ENCODE measurements at places on chromosomes 16 and 17.

GRCh38 chr17:1634841-1635650 is 6.4 kb upstream of the SLC43A2 start:
- no peak for DNase-seq

DNA sequence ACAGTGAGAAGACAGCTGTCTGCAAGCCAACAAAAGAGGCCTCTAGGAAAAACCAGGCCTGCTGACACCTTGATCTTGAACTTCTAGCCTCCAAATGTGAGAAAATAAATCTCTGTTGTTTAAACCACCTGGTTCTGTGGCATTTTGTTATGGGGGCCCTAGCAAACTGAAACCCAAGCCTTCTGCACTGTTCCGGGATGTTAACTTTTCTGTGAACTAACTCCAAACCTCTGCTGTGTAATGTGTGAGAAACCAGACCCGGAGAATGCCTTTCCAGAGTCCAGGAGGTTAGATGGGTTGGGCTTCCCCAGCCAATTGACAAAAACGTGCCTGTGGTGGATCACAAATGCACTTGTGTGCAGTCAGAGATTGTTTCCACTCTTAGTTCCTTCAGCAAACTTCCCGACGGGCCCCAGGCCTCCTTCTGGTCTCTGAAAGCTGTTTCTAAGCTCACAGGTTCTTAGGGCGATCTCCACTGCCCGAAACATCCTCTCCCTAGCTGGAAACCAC is 13.6 kb upstream of the GGA2 start:
- no peak for DNase-seq

GRCh38 chr16:11370084-11370931 is 25.0 kb downstream of the RMI2 start:
- no peak for DNase-seq

GRCh38 chr17:2621241-2621640 is 27.8 kb downstream of the PAFAH1B1 start:
- DNase-seq = no peak

DNA sequence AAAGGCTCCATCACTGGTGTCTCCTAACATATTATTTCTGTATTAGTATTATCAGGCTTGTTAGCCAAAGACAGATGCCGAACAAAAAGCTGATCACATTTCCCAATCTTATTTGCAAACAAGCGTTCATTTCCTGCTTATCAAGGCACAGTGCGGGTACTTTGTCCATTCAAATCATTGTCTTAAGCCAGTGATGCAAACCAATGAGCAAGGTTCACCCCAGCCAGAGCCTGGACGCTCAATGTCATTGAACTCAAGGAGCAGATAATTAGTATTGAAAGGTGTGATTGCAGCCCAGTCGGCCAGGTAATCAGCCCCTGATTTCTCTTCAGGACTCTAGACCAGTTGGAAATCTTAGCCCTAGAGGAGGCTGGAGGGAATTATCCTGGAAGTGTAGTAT is 20.4 kb upstream of the SOX9 start:
- DNase-seq = no peak

DNA sequence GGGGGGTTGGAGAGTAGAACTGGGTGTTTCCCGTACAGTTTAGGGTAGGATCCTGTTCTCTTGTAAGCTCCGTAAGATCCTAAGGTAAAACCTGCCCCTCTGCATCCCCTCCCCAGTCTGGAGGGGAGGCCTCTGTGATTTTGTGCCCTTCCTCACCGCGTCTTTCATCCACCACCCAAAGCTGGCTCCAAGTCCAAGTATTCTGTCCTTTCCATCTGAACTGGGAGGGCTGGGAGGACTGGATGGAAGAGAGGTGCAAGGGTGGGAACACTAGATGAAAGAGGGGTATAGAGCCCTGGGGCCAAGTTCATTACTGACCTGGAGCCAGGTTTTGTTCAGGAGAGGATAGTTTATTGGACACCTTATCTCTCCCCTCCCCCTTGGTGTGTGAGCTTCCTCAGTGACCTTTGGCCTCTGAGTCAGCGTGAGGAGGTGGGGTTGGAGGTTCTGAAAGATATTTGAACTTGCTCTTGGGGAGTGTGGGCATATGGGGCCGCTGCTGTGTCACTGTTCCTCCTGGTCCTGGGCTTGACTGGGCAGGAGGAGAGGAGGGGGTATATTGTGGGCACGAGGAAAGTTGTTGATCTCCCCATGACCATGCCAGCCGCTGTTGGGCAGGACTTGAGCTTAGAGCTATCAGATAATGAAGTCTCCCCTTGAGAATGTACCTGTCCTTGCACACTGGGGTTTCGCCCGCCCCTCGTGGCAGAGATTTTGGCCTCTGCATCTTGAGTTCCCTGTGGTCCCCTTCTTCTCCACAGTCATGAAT is 1.6 kb downstream of the LASP1 start:
- DNase-seq = no peak

DNA sequence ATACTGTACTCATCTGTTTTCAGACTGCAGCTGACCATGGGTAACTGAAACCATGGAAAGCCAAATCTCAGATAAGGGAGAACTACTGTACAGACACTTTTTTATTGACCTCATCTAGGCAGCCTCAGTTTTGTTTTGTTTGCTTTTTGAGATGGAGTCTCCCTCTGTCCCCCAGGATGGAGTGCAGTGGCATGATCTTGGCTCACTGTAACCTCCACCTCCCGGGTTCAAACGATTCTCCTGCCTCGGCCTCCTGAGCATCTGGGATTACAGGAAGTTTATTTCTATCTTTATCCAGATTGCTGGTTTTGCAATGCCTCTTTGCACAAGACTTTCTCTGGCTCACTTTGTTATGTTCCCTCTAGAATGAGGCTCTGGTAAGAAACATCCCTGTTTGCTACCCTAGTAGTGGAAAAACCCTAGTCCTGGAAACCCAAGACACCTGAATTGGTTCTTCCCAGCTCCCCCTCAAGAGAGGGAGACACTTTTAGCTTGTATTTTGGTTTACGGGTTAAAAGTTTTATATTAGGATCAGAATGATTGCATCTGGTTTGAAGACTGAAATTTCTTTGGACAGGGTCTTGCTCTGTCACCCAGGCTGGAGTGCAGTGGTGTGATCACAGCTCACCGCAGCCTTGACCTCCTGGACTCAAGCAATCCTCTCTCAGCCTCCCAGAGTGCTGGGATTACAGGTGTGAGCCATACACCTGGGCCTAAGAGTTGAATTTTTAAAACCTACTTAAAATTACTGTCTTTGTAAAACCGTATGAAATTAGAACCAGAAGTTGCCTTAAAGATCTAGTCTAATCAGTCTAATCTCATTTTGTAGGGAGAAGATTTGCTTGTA is 38.9 kb downstream of the ZNF207 start:
- DNase-seq = no peak

DNA sequence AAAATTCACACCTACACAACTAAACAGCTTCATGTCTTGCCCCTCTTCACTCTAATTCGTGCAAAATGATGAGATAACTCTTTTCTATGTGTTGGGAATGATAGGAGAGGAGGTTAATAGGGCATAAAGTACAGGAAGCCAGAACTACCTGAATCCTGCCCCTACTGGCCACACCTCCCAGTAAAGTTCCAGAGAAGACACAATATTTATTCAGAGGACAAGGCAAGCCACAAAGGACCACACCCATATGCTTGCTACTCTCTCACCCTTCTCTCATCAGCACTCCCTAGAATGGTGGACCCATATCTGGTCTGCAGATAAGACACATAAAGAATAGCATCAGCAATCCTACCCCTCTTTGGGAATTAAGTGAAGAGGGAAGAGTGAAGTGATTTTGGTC is 74.6 kb downstream of the ZNF18 start:
- no peak for DNase-seq

- DNase-seq = no peak
Measured at GRCh38 chr16:56594292-56594619, 4.9 kb downstream of the MT3 start.

GRCh38 chr16:88739139-88739976 is 33.1 kb downstream of the CTU2 start:
- no peak for DNase-seq

GRCh38 chr16:2490190-2491105 is 15.5 kb downstream of the TBC1D24 start:
- DNase-seq = no peak

GRCh38 chr17:27669850-27670249 is 38.9 kb downstream of the LGALS9 start:
- no peak for DNase-seq

DNA sequence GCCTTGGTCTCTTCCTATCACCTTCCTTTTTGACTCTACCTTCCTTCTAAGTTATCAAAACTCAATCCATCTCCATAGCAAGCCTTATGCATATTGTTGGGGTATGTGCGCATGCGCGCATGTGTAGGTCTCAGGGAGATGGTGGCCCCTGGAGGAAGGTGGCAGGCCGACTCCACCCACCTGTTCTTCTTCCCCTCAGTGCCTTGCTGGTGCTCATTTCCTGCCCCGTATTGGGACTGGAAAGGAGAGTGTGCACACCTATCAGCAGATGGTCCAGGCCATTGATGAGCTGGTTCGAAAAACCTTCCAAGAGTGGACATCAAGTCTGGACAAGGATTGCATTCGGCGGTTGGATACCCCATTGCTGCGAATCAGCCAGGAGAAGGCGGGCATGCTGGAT is 25.2 kb downstream of the DNAH2 start:
- DNase-seq = no peak

DNA sequence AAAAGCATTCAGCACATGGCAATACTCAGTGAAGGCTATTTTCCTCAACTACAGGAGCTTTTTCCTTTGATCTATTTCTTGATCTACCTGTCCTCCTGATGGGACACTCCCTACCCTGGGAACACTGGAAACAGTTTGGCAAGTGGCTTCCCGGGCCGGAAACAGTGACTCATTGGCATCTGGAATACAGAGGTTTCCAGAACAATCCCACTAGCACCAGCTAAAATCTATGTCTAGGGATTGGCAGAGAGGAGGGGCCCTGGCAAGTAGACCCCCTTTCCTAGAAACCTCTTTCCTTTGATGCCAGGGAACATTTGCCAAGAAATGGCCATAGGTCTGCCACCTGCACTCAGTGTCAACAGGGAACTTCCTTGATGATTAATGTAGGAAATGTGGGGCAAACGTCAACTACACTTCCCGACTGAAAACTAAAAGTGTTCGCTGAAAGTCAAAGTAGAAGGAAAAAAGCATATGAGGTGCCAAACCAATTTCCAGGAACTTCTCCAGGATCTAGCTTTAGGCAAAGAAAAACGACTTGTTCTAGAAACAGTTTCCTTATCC is 30.4 kb upstream of the FBXW10B start:
- DNase-seq = no peak

- no peak for DNase-seq
Measured at GRCh38 chr17:48030531-48030930, 7.1 kb downstream of the COPZ2 start.
